ENCODE measurements at places on chromosomes 7 and 10.
A peak's percentile ranks its signal among the peaks of the same experiment; 100 is the strongest.

DNA sequence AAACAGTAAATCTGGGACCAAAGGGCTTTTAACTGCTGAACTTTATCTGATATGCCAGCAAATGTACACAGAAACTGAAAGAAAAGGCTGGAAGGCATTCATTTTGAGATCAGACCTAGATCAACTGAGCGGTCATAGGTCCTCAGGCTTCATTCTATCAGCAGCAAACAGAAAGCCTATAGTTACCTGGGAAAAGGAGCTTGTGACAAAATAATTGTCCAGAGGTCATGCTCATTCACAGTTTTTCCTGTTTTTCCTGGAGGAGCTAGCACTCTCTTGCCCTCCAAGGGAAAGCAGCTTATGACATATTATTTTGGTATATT, 320.2 kb downstream of the AHR start:
- no peaks in the 10 kb centered on the region for H3K36me3 ChIP-seq
- H3K4me1 ChIP-seq: peaks cover 4% of the 10 kb centered on the region
- DNase-seq: peak; percentile 77
- peak overlapping the region; percentile 14 for H3K4me3 ChIP-seq

DNA sequence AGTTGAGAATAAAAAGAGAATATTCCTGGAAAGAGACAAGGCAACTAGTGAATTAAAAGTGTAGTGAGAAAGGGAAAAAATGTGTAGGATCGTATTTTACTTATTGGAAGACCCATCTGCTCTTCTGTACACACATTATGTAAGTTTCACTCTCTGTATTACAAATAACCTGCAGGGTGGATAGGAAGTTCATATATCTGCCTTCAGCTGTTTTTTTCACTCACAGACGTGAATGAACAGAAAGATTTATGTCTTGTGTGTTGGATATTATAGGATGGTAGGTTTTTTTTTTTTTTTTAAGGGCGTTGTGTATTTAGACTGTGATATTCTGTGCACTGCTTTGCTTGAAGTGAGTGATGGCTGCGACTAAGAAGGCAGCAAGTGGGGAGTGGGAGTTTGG, 266.5 kb downstream of the AUTS2 start:
- no peaks in the 10 kb centered on the region for H3K27me3 ChIP-seq
- no peaks in the 10 kb centered on the region for H3K36me3 ChIP-seq

GRCh38 chr7:51472873-51473272, 156.3 kb upstream of the COBL start:
- no peak for DNase-seq
- no peak overlapping the region for H3K27ac ChIP-seq
- H3K4me1 ChIP-seq: no peaks in the 10 kb centered on the region
- H3K27me3 ChIP-seq: peaks cover 20% of the 10 kb centered on the region

DNA sequence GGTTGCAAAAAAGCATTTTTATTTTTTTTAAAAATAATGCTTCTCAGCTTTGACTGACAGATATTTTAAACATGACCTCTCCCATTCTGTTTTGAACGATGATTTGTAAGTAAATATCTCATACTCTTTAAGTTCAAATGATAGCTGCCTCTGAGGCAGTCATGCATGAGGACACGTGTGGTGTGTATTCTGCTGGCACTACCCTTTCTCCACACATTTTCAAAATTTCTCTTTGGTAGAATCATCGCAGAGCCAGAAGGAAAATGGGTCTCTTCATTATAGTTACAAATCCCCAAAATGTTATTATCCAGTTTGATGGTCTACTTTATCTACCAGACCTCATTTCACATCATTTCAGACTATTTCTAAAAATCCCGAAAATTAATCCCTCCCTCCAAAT, 55.1 kb downstream of the FZD1 start:
- H3K4me1 ChIP-seq: no peaks in the 10 kb centered on the region
- H3K27ac ChIP-seq: no peak overlapping the region
- DNase-seq: no peak

- peaks cover 17% of the 10 kb centered on the region for H3K36me3 ChIP-seq
- no peak overlapping the region for H3K27ac ChIP-seq
- H3K4me1 ChIP-seq: peaks cover 11% of the 10 kb centered on the region
- H3K4me3 ChIP-seq: no peak overlapping the region
- no peak for DNase-seq
These were observed 442 bp downstream of the ANKRD2 start for GRCh38 chr10:97573021-97573420.

DNA sequence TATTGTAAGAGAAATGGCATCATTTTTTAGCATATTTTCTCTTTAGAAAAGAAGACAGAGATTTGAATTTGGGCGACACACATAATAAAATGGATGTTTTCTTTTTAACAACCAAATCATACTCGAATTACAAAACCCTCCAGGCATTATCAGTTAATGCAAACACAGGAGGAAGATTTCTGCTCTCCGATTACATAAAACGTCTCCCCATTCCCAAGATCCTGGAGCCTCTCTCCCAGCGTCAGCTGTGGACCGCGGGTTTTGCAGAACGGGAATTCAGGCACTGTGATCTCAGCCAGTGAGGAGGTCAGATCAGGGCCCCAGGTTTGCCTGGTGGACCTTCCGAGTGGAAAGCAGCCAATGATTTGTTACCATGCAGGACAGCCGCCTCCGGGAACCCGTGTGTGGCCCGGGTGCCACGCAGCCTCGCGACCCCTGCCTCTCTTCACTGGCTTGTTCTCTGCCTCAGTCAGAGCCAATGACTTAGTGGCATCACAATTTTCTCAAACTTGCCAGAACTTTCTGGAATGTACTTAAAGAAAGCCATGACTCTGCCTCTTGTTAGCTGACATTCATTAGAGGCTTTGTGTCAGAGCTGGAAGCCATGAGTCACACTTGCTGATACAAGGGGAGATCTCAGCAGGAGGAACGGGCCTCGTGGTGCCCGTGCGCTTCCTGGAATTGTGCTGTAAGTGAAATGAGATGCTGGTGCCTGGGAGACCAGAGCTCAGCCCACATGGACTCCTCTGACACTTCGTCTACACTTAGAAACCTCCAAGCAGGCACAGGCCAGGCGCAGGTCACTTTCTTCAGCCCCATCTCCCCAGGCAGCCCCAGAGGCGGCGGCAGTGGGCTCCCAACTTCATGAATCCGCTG, 246.1 kb downstream of the KLF6 start:
- no peak overlapping the region for H3K27ac ChIP-seq
- no peak overlapping the region for H3K4me3 ChIP-seq
- H3K27me3 ChIP-seq: no peaks in the 10 kb centered on the region
- peak; percentile 18 for DNase-seq
- no peaks in the 10 kb centered on the region for H3K4me1 ChIP-seq
- no peaks in the 10 kb centered on the region for H3K36me3 ChIP-seq

DNA sequence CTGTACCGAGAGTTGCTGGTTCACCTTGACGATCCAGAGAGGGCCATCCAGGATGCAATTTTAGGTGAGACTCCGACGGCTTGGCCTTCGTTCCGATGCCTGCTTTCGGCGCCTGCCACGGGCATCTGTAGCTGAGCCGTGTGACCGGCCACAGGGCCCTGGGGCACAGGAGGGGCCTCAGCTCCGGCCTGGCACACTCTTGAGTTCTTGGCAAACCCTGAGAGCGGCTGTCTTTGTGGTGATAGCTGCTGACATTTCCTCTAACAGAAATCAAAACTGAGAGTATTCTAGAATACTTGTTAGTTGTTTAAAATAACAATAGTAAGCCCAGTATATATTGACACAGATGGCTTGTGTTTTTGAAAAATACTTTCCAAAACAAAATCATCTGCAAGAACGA, 52.2 kb upstream of the SUN1 start:
- H3K27ac ChIP-seq: no peak overlapping the region
- no peaks in the 10 kb centered on the region for H3K27me3 ChIP-seq
- DNase-seq: no peak
- H3K36me3 ChIP-seq: peaks cover 95% of the 10 kb centered on the region
- H3K4me1 ChIP-seq: no peaks in the 10 kb centered on the region

- no peaks in the 10 kb centered on the region for H3K4me1 ChIP-seq
- no peaks in the 10 kb centered on the region for H3K36me3 ChIP-seq
- no peaks in the 10 kb centered on the region for H3K27me3 ChIP-seq
- DNase-seq: no peak
These were observed 66.7 kb downstream of the PDGFA start for GRCh38 chr7:452791-453455.

- H3K4me1 ChIP-seq: no peaks in the 10 kb centered on the region
- no peaks in the 10 kb centered on the region for H3K27me3 ChIP-seq
- H3K27ac ChIP-seq: no peak overlapping the region
- DNase-seq: peak; percentile 27
These were observed 47.0 kb upstream of the ZNF107 start for GRCh38 chr7:64618785-64619456.

- DNase-seq: no peak
- H3K36me3 ChIP-seq: no peaks in the 10 kb centered on the region
- no peaks in the 10 kb centered on the region for H3K27me3 ChIP-seq
- H3K27ac ChIP-seq: no peak overlapping the region
- no peak overlapping the region for H3K4me3 ChIP-seq
These were observed 8.2 kb downstream of the GSAP start for GRCh38 chr7:77407906-77408305.

DNA sequence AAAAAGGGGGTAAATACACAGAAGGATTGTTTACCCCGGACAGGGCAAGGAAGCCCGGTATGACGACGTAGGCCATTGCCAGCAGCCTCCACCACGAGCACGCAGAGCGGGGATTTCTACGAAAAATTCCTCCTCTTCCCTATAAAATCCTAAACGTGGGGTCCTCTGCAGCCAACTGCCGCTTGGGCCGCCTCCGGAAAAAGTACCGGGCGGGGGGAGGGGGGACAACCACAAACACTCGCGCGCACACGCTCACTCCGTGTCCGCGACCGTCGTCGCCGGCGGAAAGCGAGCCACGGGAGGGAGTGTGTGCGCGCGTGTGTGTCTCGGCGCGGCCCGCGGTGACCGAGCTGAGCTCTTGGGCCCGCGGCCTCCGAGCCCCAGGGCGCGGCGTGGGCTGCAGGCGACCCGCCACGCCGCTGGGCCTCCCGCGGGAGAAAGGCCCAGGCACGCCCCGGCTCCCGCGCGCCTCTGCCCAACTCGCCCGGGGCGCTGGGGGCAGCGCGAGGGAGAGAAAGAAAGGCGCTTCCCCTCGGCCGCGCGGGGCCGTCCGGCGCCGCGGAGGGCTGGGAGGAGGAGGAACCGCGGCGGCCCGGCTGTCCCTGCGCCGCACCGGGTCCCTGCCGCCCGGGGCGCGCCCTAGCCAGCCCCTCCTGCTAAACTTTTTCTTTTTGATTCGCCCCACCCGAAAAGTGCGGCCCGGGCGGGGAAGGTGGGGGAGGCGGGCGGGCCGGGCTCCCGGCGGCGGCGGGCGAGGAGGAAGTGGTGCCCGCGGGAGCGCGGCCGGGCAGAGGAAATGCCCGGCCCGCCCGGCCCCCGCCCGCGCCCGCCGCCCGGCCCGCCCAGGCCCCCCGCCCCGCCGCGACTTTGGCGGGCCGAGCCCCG, 1.5 kb downstream of the CTBP2 start:
- no peaks in the 10 kb centered on the region for H3K27me3 ChIP-seq
- peaks cover 3% of the 10 kb centered on the region for H3K4me1 ChIP-seq
- DNase-seq: peak; percentile 77
- no peaks in the 10 kb centered on the region for H3K36me3 ChIP-seq

All from small intestine (tissue), 16 donors.